ENCODE measurements at places on chromosomes 4 and X. TPM values are rescaled to one million over a fixed set of nuclear protein-coding genes. Genes with fewer than 3 reads are reported as not detected.

PHEX gene
- total RNA-seq, result 0.12 TPM

SPANXD gene
- total RNA-seq, result 210 TPM

ZNF185 gene
- total RNA-seq, result 6.5 TPM

MAOA gene
- 9.4 TPM for total RNA-seq

CFAP299 gene
- total RNA-seq, result not detected

PLCXD1 gene
- 3.4 TPM for total RNA-seq

DNA sequence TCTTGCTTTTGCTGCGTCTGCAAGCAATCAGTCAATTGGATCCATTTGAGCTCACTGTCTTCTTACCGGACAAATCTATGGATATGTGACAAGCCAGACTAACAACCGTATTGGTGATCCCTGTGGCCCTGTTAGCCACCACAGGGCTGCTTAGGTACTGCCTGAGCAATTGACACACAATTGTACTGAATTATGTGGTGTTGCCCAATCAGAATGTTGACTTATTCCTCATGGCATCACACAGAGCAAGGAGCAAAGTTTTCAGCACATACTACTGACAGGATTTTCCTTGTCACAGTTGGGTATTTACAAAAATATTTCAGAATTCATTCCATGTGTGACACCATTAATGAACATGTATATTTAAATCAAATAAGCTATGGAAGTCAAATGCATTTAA is 41.3 kb upstream of the XAGE1B start:
- DNase-seq, result no peak

- no peak for DNase-seq
Measured at GRCh38 chrX:96455078-96455477, 229.6 kb upstream of the DIAPH2 start.

GRCh38 chr4:155187989-155188388 is 20.4 kb upstream of the NPY2R start:
- DNase-seq, result no peak

- DNase-seq, result no peak
Measured at GRCh38 chrX:16718824-16719333, 533 bp upstream of the SYAP1 start.

- DNase-seq, result no peak
Measured at GRCh38 chr4:1752284-1753041, 31.1 kb downstream of the TACC3 start.

GRCh38 chrX:418927-419729 is 32.4 kb upstream of the PPP2R3B start:
- DNase-seq, result no peak

- DNase-seq, result no peak
Measured at GRCh38 chr4:45229206-45229605, 502.9 kb upstream of the GNPDA2 start.

DNA sequence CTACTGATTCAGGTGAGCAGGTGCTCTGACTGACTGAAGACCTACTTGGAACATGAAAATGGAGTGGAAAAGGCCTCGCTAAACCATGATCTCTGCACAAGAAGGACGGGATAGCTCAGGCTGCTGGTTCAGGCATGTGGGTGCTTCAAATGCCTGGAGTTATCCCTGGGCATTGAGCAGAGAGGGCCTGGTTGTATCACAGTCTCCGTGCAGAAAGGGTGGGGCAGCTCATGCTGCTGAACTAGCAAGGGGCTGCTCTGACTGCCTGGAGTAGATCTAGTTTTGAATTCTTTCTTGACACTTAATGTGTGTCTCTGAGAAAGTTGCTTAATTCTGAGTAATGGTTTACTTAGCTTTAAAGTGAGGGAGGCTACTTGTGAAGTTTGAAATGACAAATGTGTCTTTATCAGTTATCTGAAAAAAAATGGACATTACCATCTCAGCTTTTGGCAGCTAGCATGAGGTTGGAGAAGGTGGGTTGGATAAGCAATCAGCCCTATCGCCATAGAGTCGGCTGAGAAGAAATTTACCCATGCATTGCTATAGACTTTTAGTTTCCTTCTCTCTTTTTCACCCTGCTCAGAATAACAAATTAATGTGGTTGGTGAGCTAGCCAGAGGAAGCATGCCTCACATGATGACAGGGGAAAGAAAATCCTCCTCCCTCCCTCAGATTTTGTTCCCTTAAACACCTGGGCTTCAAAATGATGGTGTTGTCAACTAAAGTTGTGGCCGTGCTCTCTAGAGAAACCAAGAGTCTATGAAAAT is 832.4 kb downstream of the STIM2 start:
- DNase-seq, result no peak

DNA sequence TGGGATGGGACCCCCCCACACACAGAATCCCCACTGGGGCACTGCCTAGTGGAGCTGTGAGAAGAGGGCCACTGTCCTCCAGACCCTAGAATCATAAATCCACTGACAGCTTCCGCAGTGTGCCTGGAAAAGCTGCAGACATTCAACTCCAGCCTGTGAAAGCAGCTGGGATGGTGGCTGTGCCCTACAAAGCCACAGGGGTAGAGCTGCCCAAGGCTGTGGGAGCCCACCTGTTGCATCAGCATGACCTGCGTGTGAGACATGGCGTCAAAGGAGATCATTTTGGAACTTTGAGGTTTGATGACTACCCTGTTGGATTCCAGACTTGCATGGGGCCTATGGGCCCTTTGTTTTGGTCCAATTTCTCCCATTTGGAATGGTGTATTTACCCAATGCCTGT is 22.3 kb downstream of the AIMP1 start:
- no peak for DNase-seq

DNA sequence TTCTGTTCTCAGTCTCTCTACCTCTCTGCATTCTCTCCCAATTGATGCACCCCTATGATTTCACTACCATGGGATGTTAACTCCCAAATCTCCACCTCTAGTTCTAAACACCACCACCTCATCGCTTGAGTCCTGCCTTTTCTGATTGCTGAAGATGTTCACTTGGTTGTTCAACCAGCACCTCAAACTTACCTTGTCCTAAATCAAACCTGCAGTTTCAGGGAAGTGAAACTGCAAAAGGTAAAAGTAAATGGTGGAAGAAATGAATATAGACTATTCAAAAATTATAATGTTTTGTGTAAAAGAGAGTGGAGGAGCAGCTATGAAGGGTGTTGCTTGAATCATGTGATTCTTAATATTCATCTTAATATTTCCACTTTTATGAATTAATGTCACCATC is 91.0 kb downstream of the PDE5A start:
- DNase-seq, result no peak

- DNase-seq, result no peak
Measured at GRCh38 chr4:183626168-183626567, 32.8 kb downstream of the RWDD4 start.
